HepG2 (cell line): ENCODE measurements at places on chromosomes 11 and 22. TPM values are rescaled to one million over a fixed set of nuclear protein-coding genes. Genes with fewer than 3 reads are reported as not detected.
A peak's percentile ranks its signal among the peaks of the same experiment; 100 is the strongest.

- no peaks in the 10 kb centered on the region for H3K27me3 ChIP-seq
- H3K36me3 ChIP-seq, result no peaks in the 10 kb centered on the region
- no peak overlapping the region for H3K27ac ChIP-seq
- H3K4me3 ChIP-seq, result no peak overlapping the region
- peaks cover 27% of the 10 kb centered on the region for H3K4me1 ChIP-seq
Observed at GRCh38 chr11:111403051-111403726, 24.1 kb upstream of the POU2AF1 start.

DNA sequence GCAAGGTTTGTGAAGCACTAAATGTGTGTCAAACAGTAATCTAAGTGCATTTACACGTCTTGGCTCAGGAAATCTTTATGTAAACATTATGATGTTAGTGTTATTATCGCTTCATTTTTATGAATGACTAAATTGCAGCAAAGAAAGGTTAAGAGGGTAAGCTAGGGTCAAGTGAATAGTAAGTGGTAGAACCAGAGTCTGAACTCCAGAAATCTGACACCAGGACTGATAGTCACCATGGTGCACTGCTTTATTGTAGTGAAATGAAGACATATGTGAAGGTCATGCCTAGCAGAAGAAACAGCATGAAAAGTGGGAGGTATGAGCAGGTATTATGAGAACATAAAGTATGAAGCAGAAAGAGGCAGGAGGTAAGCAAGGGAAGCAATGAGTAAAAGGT lies 368.7 kb upstream of the TENM4 start:
- H3K36me3 ChIP-seq, result no peaks in the 10 kb centered on the region
- no peak overlapping the region for H3K4me3 ChIP-seq
- H3K27me3 ChIP-seq, result no peaks in the 10 kb centered on the region
- DNase-seq, result no peak
- no peak overlapping the region for H3K27ac ChIP-seq

- no peaks in the 10 kb centered on the region for H3K4me1 ChIP-seq
- DNase-seq, result peak; percentile 28
- H3K27me3 ChIP-seq, result peaks cover 2% of the 10 kb centered on the region
- H3K27ac ChIP-seq, result no peak overlapping the region
Observed at GRCh38 chr11:113474362-113475159, 637 bp downstream of the DRD2 start.

DNA sequence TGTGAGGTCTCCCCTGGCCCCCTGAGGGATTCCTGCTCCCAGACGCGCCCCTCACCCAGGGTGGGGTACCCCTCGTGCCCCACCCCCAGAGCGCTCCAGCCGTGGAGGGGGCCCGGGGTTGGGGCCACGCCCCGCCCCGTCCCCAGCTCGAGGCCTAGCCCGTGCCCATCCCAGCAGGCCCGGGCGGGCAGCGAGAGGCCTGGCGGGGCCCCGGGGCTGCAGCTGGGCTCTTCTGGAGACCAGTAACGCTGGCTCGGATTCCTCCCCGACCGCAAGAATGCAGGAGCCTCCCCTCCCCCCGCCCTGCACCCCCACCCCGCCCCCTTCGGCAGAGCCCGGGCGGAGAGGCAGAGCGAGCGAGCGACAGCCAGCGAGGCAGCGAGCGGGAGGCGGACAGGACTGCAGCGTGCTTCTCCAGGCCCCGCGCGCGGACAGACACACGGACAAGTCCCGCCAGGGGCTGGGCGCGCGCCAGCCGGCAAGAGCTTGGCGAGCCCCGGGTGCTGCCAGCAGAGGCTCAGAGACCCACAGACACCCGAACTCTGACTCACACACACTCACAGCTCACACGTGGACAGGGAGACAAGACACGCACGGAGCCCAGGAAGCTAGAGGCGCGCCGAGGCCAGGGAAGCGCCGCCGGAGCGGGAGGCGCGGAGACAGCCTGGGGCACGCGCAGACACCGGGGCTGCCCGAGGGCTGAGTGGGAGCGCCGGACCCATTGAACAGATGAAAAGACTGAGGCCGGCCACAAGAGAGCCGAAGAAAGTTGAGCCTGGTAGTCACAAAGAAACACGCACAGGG lies 15.2 kb downstream of the BCL9L start:
- peak overlapping the region; percentile 62 for H3K4me3 ChIP-seq
- peaks cover 19% of the 10 kb centered on the region; the same call in 1 of the 3 replicates for H3K36me3 ChIP-seq
- H3K4me1 ChIP-seq, result peaks cover 75% of the 10 kb centered on the region
- H3K27ac ChIP-seq, result peak overlapping the region; percentile 89

DNA sequence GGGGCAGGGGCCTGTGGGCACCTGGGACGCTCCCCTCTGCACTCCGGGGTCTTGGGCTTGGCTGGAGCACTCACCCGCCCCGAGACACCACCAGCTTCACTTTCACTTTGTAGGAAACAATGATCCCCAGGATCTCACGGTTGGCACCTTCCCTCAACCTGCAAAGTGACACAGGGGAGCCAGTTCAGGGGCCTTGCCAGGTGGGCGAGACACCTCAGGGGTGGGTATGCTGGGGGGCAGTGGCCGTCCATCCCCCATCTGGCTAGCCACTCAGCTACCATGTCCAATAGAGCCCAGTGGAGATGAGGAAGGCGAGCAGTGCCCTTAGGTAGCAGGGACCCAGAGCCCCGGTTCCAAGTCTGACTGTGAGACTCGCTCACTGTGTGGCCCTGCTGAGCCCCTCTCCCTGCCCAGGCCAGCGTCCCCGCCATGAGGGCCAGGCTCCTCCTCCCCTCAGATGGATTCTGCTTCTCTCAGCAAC lies 32.3 kb downstream of the TPBGL start:
- H3K27ac ChIP-seq, result no peak overlapping the region
- no peaks in the 10 kb centered on the region for H3K27me3 ChIP-seq
- peaks cover 47% of the 10 kb centered on the region; the same call in 2 of the 3 replicates for H3K36me3 ChIP-seq
- H3K4me3 ChIP-seq, result no peak overlapping the region
- H3K4me1 ChIP-seq, result no peaks in the 10 kb centered on the region

Gene LMO2
- total RNA-seq, result not detected in 2 replicates

Gene TENM4
- total RNA-seq, result not detected in 2 replicates

- H3K27me3 ChIP-seq, result no peaks in the 10 kb centered on the region
- H3K4me3 ChIP-seq, result no peak overlapping the region
- DNase-seq, result no peak
- H3K4me1 ChIP-seq, result peaks cover 21% of the 10 kb centered on the region
- peak overlapping the region; percentile 59 for H3K27ac ChIP-seq
Observed at GRCh38 chr11:111737444-111738210, 28.6 kb downstream of the PPP2R1B start.

- H3K4me3 ChIP-seq, result peak overlapping the region; percentile 84
- H3K27me3 ChIP-seq, result no peaks in the 10 kb centered on the region; the same call in 2 of the 3 replicates
- H3K36me3 ChIP-seq, result no peaks in the 10 kb centered on the region
- no peak for DNase-seq
- peak overlapping the region; percentile 72 for H3K27ac ChIP-seq
Observed at GRCh38 chr11:104967534-104968354, 630 bp downstream of the CASP4 start.

DNA sequence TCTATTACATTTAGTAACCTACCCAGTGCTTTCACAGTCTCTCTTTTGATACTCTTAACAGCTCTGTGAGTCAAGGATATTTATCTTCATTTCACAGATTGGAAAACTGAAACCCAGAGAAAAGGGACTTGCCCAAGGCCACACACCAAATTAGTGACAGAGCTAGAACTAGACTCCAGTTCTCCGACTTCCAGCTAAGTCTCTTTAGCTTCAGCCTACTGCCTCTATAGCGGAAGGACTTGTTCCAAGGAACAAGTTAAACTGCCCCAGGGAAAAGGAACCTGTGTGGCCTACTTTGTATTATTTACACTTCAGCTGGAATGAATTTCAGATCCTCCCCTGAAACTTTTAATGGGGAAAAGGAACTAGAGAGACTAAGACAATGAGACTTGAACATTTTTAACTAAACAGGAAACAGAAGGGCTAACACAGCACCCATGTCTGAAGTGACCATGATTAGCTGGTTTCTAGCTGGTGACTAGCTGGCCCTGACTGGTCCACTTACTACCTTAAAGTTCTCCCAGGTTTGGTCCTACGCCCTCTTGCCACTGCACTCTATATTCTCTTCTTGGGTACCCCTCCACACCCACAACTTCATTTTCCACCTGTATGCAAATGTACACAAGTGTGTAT lies 1.3 kb downstream of the LRRC51 start:
- H3K36me3 ChIP-seq, result no peaks in the 10 kb centered on the region
- peaks cover 24% of the 10 kb centered on the region for H3K4me1 ChIP-seq
- no peak for DNase-seq
- no peak overlapping the region for H3K4me3 ChIP-seq
- H3K27me3 ChIP-seq, result no peaks in the 10 kb centered on the region

- peak; percentile 39 for DNase-seq
- no peaks in the 10 kb centered on the region; the same call in 1 of the 2 replicates for H3K27me3 ChIP-seq
- H3K27ac ChIP-seq, result no peak overlapping the region
Observed at GRCh38 chr11:63672936-63673539, 1.9 kb upstream of the ATL3 start.

GRCh38 chr11:35282221-35282882 lies 137.0 kb downstream of the SLC1A2 start:
- no peak for DNase-seq
- no peaks in the 10 kb centered on the region for H3K36me3 ChIP-seq
- no peaks in the 10 kb centered on the region for H3K4me1 ChIP-seq
- no peaks in the 10 kb centered on the region for H3K27me3 ChIP-seq
- no peak overlapping the region for H3K27ac ChIP-seq

DNA sequence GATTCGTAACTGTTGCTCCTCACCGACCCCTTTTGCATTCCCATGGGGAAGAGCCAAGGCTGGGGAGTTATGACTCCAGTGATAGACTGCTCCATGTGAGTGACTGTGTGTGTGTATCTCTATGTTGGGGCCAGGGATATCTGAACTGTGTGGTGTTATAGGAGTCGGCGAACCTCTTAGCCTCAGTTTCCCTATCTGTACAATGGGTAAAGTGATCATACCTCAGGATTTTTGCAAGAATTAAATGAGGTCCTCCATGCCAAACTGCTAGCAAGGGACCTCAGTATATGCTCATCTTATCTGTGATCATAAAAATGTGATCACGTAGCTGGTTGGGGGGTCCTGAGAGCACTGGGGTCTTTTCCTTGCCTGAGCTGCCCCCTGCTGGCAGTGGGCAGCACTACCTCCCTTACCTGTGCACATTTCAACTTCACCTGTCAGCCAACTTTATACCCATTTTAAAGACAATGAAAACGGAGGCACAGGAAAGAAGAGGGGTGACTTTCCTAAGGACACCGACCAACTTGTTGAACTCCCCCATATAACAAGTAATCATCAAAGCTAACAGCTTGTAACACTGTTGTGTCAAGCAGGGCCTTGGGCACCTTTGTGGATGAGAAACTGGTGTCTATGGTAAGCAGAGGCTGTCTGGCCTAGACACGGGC lies 1.4 kb upstream of the DPP3 start:
- peak overlapping the region; percentile 87 for H3K27ac ChIP-seq
- peaks cover 44% of the 10 kb centered on the region for H3K4me1 ChIP-seq
- DNase-seq, result peak; percentile 24
- peak overlapping the region; percentile 70 for H3K4me3 ChIP-seq
- H3K36me3 ChIP-seq, result no peaks in the 10 kb centered on the region; the same call in 2 of the 3 replicates

GRCh38 chr22:48257685-48258055 lies 1495.2 kb downstream of the TBC1D22A start:
- no peak overlapping the region for H3K27ac ChIP-seq
- H3K36me3 ChIP-seq, result no peaks in the 10 kb centered on the region
- no peak overlapping the region for H3K4me3 ChIP-seq
- H3K4me1 ChIP-seq, result no peaks in the 10 kb centered on the region
- no peak for DNase-seq

- peaks cover 29% of the 10 kb centered on the region for H3K4me1 ChIP-seq
- H3K27me3 ChIP-seq, result no peaks in the 10 kb centered on the region; the same call in 2 of the 3 replicates
- H3K4me3 ChIP-seq, result no peak overlapping the region
- no peak for DNase-seq
- peaks cover 41% of the 10 kb centered on the region for H3K36me3 ChIP-seq
Observed at GRCh38 chr11:62577046-62577714, 3.5 kb upstream of the EEF1G start.

DNA sequence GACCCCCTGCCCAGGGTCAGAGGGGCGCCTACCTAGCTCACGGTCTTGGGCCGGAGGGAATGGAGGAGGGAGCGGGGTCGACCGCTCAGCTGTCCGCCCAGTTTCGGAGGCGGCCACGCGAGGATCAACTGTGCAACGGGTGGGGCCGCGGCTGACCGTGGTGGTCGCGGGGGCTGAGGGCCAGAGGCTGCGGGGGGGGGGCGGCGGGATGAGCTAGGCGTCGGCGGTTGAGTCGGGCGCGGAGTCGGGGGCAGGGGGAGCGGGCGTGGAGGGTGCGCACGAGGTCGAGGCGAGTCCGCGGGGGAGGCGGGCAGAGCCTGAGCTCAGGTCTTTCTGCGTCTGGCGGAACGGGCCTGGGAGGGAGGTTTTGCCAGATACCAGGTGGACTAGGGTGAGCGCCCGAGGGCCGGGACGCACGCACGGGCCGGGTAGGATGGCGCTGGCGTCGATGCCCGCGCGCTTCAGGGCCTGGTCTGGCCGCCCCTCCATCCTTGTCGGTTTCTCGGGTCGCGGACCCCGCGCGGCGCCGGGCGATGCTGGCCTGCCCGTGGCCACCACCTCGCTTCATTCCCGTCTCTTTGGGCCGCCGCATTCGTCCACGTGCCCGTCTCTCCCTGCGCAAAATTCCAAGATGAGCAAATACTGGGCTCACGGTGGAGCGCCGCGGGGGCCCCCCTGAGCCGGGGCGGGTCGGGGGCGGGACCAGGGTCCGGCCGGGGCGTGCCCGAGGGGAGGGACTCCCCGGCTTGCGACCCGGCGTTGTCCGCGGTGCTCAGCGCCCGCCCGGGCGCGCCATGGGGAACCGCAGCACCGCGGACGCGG lies at the start of gene DRD4:
TSS of gene DRD4 (plus strand) at position 759 of the 822 bp plus-strand sequence. CDS start at position 795, 36 bp downstream.
- no peaks in the 10 kb centered on the region for H3K4me1 ChIP-seq
- H3K27me3 ChIP-seq, result no peaks in the 10 kb centered on the region
- H3K36me3 ChIP-seq, result peaks cover 6% of the 10 kb centered on the region; the same call in 1 of the 3 replicates
- no peak within 1 kb of the TSS for H3K4me3 ChIP-seq
- no peak within 1 kb of the TSS for H3K27ac ChIP-seq

Gene APOL1
- total RNA-seq, result 11.2 and 20.3 TPM in 2 replicates

Gene IGSF9B
- not detected in 2 replicates for total RNA-seq

GRCh38 chr22:46246178-46246577 lies 3.9 kb downstream of the CDPF1 start:
- DNase-seq, result no peak
- no peak overlapping the region for H3K27ac ChIP-seq
- peaks cover 3% of the 10 kb centered on the region; the same call in 1 of the 2 replicates for H3K36me3 ChIP-seq
- no peak overlapping the region for H3K4me3 ChIP-seq
- H3K27me3 ChIP-seq, result no peaks in the 10 kb centered on the region

DNA sequence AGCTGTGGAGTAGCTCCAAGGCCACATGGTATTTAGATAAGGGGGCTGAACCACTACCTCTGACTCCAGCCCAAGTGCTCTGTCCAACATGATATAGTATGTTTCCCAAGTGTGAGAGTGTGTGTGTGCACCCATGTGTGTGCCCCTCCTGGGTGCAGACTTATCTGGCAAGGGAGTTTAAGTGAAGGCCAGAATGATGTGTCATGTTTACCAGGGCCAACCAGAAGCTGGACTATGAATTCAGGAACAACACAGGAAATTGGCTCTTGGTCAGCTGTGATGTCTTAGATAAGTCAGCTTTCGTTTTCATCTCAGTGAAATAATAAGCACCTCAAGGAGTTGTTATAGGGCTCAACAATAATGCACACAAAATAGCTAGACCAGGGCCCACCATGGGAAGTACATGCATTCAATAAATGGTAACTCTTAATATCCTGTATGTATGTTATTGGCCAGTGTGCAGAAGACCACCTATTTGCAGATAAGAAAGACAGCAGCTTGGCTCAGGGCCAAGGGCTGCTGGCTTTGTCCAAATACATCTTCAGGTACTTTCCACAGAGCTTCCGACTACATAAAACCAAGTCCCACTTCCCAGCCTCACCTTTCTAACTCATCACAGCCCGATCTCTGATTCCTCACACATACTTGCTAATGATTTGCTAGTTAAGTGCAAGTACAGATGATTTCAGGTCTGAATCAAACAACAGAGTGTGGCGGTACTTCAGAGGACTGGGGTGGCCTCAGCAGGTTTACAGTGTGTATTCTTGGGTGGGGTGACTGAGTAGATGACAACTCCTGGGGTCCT lies 120.9 kb downstream of the ME3 start:
- H3K4me3 ChIP-seq, result no peak overlapping the region
- H3K36me3 ChIP-seq, result no peaks in the 10 kb centered on the region
- H3K27ac ChIP-seq, result no peak overlapping the region
- peaks cover 17% of the 10 kb centered on the region for H3K4me1 ChIP-seq

Gene C11orf87
- total RNA-seq, result not detected in 2 replicates
